ENCODE measurements at places on chromosomes 1 and 21.

DNA sequence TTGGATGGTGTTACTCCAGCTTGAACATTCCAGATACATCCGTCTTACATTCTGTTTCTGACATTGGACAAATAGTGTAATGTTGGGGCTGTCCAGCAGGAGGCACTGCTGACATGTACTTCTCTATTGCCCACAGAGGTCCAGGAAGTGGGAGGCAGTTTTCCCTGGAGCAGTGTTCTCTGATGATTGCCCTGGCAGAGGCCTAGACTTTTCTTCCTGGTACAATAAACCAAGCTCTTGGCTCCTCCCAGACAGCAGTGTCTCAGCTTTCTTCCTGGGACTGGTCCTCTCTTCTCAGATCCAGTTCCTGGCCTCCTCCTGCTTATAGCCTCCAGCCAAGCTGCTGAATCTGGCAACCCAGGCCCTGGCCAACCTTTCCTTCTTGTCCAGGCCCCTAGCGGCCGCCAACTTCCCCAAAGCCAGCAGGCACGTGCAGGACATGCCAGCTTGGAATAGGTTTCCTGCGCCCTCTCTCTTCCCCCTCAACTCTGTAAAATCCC is 14.9 kb upstream of the IFNLR1 start:
- DNase-seq, result peak; percentile 55

DNA sequence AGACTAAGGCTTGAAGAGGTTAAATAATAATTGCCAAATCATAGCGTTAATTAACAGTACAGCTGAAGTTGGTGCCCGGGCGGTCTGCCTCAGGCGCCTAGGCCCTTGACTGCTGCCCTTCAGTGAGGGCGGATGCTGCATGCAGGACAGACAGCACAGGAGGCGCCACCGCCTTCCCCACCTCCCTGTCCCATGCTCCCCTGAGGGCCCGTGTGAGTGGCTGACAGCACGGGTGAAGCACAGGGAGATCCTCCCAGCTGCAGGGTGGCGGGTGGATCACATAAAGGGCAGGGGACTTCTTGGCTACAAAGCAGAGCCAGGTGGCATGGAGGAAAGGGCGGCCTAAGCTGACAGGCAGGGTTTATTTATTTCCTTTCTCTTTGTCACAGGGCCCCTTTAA is 49.1 kb downstream of the DDX20 start:
- no peak for DNase-seq

DNA sequence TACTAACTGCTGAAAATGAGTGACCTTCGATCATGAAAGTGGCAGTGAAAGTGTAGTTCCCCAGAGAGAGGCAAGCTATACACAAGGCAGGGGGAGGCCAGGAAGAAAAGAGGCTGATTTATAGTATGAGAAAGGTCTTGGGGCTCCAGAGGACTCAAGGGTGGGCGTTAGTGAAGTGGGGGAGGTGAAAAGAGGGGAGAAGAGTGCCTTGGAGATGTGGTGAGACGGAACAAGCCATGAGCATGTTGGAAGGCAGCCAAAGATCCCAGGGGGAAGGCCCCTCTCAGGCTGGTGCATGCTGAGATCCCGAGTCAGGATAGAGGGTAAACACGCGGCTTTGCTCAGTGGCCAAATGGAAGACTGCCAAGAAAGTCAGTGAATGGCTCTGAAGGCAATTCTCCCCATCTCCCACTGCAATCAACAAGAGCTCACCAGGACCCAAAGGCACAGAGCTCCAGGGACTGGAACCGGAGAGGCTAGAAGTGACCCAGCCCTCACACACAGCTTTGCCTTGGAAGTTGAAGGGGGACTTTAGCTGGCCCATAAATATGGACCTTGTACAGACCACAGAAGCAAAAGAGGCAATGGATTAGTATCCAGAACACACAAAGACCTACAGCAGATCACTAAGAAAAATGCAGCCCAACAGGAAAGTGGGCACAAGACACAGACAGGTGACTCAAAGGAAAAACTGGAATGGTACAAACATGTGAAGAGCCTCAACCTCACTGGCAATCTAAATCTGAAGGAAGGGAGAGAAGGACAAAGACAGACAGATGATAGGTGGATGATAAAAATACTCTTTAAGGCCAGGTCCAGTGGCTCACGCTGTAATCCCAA is 49.6 kb downstream of the HSF2BP start:
- peak; percentile 96 for DNase-seq

DNA sequence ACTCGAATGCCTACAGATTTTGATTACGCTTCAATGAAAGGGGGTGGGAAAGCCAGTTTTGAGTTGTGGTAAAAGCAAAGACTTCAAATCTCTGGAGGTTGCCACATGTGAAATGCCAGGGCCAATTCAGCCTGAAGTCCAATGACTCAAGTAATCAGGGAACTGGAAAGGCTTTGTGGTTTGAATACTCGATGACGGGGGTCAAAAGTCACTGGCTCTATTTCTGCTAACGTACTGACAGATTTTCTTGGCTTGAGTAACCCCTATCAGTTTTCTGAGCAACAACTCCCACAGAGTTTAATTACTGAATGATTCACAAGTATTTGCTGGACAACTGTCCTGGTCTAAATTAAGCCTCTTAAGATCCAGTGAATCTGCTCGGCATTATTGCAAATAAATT is 152.2 kb downstream of the SIPA1L2 start:
- DNase-seq, result no peak

DNA sequence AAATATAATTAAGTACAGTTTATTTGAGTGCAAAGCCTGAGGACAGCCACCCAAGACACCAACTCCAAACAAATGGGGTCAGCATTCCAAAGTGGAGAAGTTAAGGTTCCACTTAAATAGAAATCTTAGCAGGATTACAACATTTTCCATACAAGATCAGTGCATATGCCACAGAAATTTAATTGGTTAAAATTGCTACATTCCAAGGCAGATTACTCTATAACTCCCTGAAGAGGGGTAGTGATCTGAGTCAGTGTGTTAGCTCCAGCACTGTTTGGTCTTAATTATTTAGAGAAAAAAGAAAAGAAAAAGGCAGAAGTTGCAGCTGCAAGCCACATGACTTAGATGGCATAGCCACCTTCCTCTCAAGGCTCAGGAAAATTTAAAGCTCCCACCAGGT is 297.5 kb downstream of the HHIPL2 start:
- no peak for DNase-seq

DNA sequence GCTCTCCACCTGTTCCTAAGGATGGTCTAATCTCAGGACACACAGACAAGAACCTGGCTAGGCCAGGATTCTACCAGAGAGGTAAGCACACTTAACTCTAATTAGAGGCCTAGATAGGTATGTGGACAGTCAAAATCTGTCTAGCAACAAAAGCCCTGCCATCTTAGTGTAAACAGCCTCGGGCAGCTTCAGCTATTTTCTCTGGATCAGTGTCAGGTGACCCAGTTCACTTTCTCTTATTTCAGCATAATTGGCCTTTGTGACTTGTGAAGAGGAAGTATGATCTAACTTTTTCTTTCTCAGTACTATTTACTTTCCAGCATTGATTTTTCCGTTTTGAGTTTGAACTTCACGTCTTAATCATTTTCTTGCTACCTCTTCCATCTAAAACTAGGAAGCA is 217.7 kb downstream of the CRB1 start:
- peak; percentile 10 for DNase-seq

GRCh38 chr1:147891088-147891487 is 11.5 kb upstream of the GJA8 start:
- no peak for DNase-seq

DNA sequence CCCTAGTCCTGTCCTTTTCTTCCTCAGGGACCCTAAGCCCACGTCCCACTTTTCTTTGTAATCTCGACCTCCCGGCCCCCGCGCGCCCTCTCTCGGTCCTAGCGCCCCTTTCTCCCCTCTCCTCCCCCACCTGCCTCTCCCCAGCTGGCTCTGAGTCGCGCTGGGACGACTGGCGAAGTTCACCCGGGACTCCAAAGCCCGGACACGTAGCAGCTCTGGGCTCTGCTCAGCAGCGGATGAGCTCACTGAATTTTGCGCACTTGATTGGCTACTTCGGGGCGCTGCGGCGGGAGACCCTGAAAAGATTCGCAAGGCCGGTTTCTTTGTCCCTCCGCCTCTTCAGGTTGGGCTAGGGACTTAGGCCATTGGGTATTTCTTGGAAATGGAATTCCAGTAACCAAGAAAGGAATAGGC is 16.3 kb upstream of the ACKR1 start:
- DNase-seq, result peak; percentile 83

DNA sequence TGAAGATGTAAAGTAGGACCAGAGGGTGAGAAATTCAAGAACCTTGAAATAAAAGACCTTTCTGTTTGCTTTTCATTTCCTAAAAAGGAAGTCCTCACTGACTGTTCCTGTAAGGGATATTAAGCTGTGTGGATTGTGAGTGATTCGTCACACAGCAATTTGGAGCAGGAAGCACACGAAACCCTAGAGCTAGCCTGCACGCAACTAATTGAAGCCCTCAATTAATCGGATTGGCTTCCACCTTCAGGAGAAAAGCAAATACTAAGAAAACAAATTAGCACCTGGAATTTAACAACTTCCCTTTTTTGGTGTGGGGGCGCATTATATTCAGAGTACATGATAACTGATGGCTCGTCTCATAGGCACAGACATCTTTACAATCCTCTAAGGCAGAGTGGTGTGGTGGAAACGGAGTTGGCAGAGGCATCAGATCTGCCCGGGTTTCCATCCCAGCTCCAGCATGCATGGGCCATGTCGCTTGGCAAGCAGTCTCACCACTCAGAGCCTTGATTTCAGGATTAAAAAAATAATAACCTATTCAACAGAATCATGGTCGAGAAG is 95.2 kb downstream of the KCNJ15 start:
- DNase-seq, result peak; percentile 37

DNA sequence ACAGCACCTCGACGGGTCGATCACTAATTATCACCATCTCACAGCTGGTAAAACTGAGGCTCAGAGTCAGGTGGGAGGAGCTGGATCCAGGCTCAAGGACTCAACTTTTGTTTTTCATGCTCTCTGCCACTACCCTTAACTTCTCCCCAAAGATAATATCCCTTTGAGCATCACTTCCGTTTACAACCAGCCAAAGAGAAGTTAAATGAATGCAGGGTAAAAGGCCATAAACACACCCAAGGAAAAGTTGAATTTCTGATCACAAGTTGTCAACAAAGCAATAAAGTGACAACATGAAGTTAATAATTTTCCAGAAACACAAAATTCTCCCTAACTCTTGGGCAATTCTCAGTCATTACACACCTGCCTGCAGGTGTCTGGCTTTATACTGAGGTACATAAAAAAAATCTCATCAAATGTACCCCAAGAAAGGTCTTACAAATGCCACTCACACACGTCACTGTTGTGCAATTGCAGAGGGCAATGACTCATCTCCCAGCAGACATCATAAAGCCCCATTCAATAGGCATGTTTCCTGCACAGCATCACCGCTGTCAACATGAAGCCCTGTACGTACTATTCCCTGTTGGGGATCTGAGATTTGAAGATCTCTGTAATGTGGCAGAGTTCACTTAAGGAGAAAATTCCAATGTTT is 3.4 kb downstream of the OR2T11 start:
- no peak for DNase-seq

DNA sequence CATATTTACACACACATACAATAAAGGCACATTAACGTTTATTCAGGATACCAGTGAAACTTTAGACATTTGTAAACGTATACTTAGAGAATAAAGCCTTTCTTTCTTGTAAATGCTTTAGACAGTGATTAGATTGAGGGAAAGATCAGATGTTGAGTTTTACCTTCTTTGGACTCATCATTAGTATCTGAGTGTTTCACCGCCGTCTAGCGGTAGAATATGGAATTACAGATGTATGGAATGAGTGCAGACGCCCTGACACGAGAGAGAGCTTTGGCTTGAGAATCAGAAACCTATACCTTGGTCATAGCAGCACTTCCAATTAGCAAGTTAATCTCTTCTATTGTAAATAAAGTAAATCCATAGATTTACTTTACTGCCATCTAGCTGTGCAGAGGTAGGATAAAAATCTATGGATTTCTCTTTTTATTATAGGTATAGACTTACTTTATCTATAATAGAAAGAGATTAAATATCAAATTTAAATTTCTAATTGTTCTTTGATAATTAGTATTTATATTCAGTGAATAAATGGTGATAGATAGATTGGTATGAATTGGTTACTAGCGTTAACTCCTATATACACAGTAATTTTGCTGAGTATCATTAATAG is 12.6 kb downstream of the FLG2 start:
- DNase-seq, result peak; percentile 42

GRCh38 chr1:33167650-33168447 is 14.0 kb downstream of the TRIM62 start:
- DNase-seq, result no peak

DNA sequence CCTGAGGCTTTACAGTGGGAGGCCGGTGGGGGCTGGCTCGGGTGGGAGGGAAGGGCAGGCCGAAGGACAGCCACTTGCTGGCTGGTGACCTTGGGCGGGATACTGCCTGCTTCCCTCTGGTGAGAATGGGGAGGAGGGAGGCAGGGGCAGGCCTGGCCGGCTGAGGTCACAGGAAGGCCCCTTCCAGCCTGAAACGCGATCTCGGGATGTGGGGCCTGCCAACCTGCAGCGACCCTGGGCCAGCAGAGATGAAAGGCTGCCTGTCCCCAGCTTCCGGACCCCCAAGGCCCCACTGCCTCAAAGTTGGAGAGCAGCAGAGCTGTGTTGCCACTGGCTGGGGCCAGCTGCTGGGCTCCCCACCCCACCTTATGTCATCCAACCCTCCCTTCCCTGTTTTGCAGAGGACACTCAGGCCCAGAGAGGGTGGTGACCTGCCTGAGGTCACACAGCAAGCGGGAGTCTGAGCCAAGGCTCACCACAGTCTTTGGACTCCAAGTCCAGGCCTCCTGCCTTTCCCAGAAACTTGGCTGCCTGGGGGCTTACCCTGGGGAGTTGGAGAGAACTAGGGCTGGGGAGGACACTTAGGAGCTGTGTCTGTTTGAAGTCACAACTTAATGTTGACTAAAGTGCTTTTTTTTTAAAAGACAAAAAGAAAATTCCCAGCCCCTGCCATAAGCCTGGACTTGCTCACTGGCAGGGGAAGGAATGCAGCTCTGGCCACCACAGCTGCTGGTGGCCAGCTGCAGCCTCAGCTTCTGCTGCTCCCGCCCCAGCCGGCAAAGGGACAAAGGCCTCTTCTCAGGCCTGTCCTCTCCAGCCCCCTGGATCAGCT is 14.8 kb upstream of the WASF2 start:
- DNase-seq, result no peak

DNA sequence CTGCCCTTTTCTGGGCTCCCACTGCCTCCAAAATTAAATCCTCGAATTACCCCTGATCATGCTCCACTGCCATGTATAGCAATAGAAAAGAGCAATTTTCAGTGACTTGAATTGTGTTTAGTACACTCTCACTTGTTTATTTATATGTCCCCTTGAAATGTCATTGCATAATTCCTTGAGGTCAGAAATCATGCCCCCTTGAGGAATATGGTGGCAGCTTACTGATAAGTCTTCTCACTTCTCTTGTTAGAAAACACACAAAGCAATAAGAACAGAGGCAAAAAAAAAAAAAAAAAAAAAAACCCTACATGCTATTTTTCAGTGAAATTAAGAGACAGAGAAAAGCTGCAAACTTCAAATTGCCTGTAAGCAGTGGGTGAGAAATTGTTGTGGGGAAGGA is 37.5 kb downstream of the GPR88 start:
- DNase-seq, result no peak

GRCh38 chr1:159958719-159959380 is 4.8 kb upstream of the SLAMF9 start:
- no peak for DNase-seq

GRCh38 chr1:3880429-3881192 is 19.5 kb downstream of the C1orf174 start:
- no peak for DNase-seq

GRCh38 chr21:38507374-38507942 is 9.2 kb upstream of the ERG start:
- no peak for DNase-seq

GRCh38 chr1:29556657-29557056 is 320.3 kb downstream of the PTPRU start:
- no peak for DNase-seq

Data from NCI-H1105 (cell line).